Activated CD4-positive, alpha-beta memory T cell treated with anti-CD3 and anti-CD28 coated beads, Interleukin-2, amount 10 ng/mL, durations not matched to agents 7 days and 5 days (primary cell): ENCODE measurements at places on chromosomes 2 and 18. TPM values are rescaled to one million over a fixed set of nuclear protein-coding genes. Genes with fewer than 3 reads are reported as not detected.

MC2R gene
- total RNA-seq, result not detected

CRYBA2 gene
- total RNA-seq, result not detected

HOXD10 gene
- total RNA-seq, result not detected

GRCh38 chr2:26696351-26696816 lies 3.9 kb downstream of the KCNK3 start:
- no peaks in the 10 kb centered on the region for H3K4me1 ChIP-seq
- H3K27me3 ChIP-seq, result peaks cover 49% of the 10 kb centered on the region
- no peak overlapping the region for H3K27ac ChIP-seq
- no peaks in the 10 kb centered on the region for H3K36me3 ChIP-seq

- H3K4me3 ChIP-seq, result peak within 1 kb of the TSS; percentile 69
- peak within 1 kb of the TSS; percentile 76 for H3K27ac ChIP-seq
- H3K36me3 ChIP-seq, result peaks cover 5% of the 10 kb centered on the region
- H3K4me1 ChIP-seq, result peaks cover 50% of the 10 kb centered on the region
- H3K27me3 ChIP-seq, result peaks cover 6% of the 10 kb centered on the region
These were observed at the start of gene HSBP1L1 for GRCh38 chr18:79964330-79965118. Gene HSBP1L1 (plus strand): TSS chr18:79964643. CDS start chr18:79964736, 93 bp downstream.
